ENCODE measurements at places on chromosomes 1 and 21.

- no peak for DNase-seq
These were observed 111.1 kb downstream of the CASZ1 start for GRCh38 chr1:10685196-10685807.

DNA sequence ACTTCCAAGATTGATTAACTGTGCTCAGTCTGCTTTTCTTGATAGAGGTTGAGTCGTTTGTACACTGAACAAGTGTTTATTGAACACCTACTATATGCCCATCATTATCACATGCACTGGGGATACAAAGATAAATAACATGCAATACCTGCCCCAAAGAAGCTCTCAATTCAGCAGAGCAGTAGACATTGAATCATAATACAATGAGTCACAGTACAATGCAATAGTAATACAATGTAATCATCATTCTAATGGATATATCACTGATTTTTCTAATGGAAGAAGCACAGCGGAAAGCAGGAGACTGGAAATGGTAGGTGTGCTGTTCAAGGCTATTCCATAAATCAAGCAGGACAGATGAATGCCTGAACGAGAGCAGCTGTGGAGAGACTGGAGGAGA lies 3.7 kb upstream of the SEC16B start:
- no peak for DNase-seq

- no peak for DNase-seq
These were observed 184.6 kb upstream of the JUN start for GRCh38 chr1:58968360-58968952.

- no peak for DNase-seq
These were observed 189.4 kb upstream of the PALMD start for GRCh38 chr1:99456536-99456935.

- DNase-seq, result no peak
These were observed 5.7 kb downstream of the C1orf210 start for GRCh38 chr1:43279666-43280065.

GRCh38 chr1:113811156-113811887 lies 954 bp downstream of the RSBN1 start:
- no peak for DNase-seq

DNA sequence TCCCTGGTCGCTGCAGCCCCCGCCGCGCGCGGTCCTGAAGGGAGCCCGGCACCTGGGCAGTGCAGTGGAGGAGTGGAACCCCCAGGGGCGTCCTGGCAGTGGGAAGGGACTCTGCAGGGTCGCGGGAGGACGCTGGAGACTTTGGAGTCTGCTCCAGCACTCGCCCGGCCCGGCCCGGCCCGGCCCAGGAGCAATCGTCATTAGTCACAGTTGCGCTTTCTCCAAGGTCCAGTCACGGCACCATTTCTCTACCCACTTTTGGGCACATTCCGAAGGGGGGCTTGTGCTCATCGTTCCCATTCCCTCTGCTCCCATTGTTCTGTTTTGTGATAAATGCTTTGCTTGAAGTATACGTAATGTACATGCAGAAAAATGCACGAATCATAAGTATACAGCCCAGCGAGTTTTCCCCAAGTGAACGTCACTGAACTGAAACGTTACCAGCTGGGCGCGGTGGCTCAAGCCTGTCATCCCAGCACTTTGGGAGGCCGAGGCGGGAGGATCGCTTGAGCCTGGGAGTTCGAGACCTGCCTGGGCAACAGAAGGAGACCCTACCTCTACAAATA lies 999 bp downstream of the THAP3 start:
- DNase-seq, result no peak

GRCh38 chr1:219871427-219872057 lies 56.8 kb downstream of the SLC30A10 start:
- DNase-seq, result no peak

DNA sequence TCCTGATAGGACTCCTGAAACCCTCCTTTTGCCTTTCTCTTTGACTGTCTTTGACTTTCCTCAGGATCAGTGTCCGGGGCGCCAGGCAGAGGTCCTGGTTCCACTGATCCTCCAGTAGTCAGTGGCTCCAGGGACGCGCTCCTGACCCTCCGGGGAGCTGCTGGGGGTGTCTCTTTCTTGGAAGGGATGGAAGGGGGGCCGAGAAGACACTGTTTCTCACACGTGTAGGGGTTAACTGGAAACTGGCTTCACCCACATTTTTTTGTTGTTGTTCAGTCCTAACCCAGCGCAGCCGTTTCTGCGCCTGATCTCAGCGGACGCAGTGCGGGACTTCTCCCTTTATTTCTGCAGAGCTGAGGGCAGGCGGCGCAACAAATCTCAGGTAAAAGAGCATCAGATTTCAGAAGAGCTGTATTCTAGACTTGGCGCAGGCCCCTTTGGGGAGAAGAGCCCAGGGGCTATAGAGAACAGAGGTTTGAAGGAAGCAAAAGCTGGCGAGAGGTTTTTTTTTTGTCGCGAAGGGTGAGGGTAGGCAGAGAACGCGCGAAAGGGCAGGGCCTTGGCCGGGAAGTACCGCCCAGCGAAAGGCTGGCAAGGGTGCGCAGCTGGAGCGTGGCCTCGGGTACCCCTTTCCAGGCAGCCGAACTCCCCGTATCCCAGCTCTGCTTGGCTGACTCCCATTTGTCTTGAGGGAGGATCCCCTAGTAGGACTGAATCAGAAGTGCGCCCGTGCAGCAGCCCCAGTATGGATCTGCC lies 4.3 kb upstream of the LHX9 start:
- no peak for DNase-seq

GRCh38 chr1:221350091-221350490 lies 391.8 kb downstream of the DUSP10 start:
- DNase-seq, result no peak

DNA sequence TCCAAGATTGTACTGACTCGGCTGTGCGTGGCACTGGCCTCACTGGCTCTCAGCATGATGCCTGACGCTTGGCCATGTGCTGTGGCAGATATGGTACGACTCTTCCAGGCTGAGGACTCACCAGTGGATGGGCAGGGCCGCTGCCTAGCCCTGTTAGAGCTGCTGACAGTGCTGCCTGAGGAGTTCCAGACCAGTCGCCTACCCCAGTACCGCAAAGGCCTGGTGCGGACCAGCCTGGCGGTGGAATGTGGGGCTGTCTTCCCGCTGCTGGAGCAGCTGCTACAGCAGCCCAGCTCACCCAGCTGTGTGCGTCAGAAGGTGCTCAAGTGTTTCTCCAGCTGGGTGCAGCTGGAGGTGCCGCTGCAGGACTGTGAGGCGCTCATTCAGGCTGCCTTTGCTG lies 2.9 kb downstream of the IPO13 start:
- no peak for DNase-seq

DNA sequence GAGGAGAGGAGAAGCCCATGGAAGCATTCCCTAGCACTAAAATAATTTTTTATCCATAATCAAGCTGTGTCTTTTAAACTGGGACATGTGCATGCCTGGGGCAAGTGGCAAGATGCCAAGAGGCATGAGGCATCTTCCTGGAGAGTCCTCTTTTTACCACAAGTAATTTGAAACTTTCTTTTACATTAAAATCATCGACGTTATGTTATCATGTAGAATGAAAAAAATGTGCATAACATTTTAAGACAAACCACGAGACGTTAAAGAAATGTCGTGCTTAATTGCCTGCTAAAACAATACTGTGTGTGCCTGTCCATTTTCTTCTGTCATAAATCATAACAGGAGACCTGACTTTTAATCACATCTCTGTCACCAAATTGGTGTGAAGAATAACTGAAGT lies 1.5 kb downstream of the STYXL2 start:
- DNase-seq, result no peak

GRCh38 chr1:176531036-176531435 lies 68.1 kb downstream of the PAPPA2 start:
- DNase-seq, result no peak

GRCh38 chr1:176051402-176051801 lies 155.7 kb downstream of the COP1 start:
- no peak for DNase-seq

DNA sequence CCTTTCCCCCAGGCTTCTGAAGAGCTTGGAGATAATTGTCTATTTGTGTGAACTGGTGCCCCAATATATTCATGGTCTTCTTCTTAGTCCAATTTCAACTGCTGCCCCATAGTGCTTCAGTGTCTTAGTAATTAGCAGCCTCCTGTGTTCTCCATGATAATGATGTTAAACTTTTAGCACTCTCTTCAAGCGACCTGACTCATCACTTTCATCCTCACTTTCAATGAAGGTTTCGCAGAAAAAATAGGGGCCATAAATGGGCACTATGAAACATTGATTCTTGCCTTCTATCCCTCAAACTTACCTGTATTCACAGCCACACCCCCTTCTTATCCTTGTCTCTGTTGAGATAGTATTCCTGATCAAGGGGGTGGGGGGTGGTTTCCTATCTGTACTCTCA lies 210.6 kb downstream of the DNM3 start:
- no peak for DNase-seq

DNA sequence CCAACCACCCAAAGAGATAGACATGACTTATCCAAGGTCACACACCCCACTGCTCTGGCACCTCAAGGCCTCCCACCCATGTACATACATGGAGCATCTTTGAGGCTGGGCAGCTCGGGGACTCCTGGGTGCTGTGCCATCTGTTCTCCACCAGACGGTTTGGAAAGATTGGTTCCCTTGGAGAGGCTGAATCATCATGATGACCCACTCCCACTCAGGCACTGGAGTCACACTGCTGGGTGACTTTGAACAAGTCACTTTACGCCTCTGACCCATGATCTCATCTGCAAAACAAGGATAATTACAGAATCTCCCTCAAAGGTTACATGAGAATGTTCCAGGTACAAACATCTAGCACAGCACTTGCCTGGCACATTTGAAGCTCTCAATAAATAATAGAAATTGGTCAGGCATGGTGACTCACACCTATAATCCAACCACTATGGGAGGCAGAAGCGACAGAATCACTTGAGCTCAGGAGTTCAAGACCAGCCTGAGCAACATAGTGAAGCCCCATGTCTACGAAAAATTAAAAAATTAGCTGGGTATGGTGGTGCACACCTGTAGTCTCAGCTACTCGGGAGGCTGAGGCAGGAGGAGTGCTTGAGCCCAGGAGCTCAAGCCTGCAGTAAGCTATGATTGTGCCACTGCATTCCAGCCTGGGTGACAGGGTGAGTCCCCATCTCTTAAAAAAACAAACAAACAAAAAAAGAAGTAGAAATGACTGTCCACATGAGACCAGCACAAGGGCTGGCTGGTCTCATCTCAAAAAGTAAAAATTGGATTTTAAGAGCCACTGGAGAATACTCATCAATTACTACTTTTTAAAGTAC lies 74.9 kb downstream of the RRAGC start:
- DNase-seq, result no peak

- DNase-seq, result no peak
These were observed 105.9 kb upstream of the SLC45A1 start for GRCh38 chr1:8211883-8212579.

- DNase-seq, result no peak
These were observed at the start of gene PTAFR for GRCh38 chr1:28176492-28177470. TSS of gene PTAFR (minus strand) at chr1:28176690. CDS start at chr1:28151021, 25,669 bp downstream.

DNA sequence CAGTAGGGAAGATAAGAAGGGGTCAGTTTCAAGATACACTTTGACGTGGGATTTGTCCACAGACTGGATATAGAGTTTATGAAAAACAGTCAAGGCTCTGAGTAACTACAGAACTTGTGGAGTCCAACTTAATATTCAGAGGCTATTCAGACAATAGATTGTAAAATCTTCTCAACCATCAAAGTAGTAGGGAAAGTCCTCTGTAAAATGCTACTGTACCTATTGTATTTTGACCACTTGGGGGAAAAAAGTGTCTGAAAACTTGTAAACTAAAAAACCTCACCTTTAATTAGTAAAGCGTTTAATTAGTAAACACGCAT lies 10.5 kb downstream of the PTP4A2 start:
- DNase-seq, result no peak

DNA sequence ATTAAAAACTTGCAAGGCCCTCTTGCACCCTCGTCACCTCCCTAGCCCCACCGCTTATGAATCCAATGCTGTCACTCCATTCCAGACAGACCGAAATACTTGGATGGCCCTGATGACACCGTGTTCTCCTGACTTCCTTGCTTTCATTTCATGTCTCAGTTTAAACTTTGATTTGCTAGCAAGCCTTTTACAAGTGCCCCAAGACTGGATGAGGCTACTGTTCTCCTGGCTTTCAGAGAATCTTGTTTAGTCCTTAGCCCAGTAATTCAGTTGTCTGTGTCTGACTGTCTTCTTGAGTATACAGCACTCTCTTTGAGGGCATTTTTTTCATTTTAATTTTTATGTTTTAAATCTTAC lies 824 bp upstream of the IFI44L start:
- DNase-seq, result no peak

DNA sequence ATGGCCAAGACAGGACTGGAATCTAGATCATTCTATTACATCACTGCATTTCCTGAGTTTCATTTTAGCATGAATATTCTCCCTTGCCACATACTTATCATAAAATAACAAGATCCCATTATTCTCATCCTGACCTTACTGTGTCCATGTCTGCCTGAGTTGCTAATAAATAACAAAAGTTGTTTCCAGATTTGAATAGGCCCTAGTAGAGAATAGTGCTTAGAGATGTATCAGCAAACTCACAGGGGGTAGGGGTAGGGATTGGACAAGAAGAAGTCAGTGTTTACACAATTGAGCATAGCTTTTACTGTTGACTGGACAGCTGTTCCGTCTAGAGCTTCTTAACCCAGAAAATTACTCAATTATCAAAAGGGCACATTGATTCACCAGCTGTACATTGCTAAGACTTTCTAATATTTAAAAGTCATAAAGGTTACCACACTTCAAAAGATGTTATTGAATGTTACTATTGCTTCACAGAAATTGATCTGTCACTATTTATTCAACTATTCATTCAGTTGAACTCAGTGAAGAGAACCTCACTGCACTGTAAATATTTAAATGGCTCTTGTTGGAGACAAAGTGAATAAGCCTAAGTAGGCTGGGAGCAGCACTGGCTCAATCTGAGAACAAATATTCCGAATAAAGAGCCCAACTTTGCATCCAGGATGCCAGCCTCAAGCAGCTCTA lies 121.9 kb downstream of the NRIP1 start:
- DNase-seq, result no peak

GRCh38 chr1:161250829-161251228 lies 7.7 kb upstream of the PCP4L1 start:
- no peak for DNase-seq

GRCh38 chr1:19112891-19113696 lies 97.0 kb downstream of the UBR4 start:
- no peak for DNase-seq

DNA sequence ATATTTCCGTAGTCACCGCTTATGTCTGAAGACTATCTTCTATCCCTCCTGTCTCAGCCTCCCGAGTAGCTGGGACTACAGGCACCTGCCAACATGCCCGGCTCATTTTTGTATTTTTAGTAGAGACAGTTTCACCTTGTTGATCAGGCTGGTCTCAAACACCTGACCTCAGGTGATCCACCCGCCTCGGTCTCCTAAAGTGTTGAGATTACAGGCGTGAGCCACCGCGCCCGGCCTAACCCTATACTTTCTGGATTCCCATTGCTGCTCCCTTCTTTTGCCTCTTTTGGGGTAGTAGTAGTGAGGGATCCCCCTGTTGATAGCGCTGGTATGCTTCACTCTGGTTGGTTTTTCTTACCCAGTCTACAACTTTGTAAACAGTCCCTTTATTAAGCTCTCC lies 5.7 kb upstream of the SYF2 start:
- DNase-seq, result no peak

GRCh38 chr1:191851799-191852595 lies 306.3 kb upstream of the RGS18 start:
- no peak for DNase-seq
